Prostate gland (tissue), 2 donors: ENCODE measurements at places on chromosomes 6 and 20.

GRCh38 chr6:165487950-165488349, 175.1 kb downstream of the PDE10A start:
- DNase-seq, result no peak

GRCh38 chr20:43910564-43910963, 4.1 kb upstream of the TOX2 start:
- DNase-seq, result no peak

GRCh38 chr20:23349338-23350195, 1.0 kb upstream of the NXT1 start:
- DNase-seq, result peak; percentile 85

- DNase-seq, result no peak
Measured at GRCh38 chr6:64683682-64684081, 1023.3 kb downstream of the EYS start.

GRCh38 chr6:16409531-16410441, 171.4 kb downstream of the GMPR start:
- DNase-seq, result peak; percentile 48

GRCh38 chr6:151196555-151196954, 43.2 kb upstream of the AKAP12 start:
- no peak for DNase-seq

DNA sequence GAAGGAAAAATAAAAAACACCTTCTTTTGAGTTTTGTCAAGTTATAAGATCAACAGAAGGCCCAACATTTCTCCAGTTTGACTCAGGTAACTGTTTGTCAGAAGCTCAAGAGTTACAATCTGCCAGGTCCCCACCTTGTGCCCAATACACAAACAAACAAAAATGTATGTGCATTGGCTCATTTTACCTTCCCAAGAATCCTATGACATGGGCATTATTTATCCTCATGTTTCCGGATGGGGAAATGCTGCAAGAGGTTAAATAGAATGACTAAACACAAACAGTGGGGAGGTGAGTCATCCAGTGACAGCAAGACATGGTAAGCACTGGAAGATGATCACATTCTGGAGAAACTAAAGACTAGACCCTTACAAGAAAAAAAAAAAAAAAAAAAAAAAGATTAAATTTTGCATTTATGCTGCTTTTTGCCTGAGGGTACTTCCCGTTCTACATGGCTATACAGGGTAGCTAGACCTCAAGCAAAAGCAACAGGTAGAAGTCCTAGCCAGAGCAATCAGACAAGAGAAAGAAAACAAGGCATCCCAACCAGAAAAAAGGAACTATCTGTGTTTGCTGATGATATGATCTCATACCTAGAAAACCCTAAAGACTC, 23.6 kb upstream of the ANKRD60 start:
- no peak for DNase-seq

GRCh38 chr6:13105139-13105538, 223.2 kb downstream of the TBC1D7 start:
- no peak for DNase-seq

DNA sequence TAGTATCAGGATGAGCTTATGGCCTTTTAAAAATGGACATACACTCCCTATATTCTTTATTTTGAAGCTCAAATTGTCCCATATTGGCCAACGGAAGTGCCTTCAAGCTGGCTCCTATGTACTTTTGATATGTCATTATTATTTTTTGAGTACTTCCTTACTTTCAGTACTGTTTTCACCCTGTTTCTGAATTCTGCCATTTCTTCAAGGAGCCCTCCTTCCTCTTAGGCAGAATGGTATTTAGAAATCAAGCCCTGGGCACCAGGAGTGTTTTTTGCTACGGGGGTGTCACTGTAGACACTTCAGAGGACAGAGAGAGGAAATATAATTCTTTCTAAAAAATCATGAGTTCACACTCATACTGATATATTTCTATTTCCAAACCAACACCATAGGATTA, 5.5 kb upstream of the MYLK4 start:
- DNase-seq, result no peak

- DNase-seq, result no peak
Measured at GRCh38 chr20:56802805-56803204, 173.7 kb downstream of the TFAP2C start.

DNA sequence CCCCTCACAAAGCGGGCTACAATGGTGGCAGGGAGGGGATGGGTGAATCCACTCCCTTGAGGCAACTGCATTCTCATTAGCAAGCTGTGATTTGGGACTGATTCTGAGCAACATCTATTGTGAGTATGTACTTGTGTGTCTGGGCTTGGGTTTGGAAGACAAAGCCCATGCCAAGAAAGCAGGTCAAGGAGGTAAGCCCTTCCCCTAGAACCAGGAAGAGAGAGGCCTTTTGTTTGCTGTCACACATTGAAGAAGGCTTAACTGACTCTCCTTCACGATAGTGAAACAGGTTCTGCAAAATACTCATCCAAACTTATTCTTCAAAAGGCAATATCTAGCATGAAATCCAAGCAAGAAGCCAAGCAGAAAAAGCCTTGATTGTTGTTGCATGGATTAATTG, 403.1 kb upstream of the ID4 start:
- no peak for DNase-seq

DNA sequence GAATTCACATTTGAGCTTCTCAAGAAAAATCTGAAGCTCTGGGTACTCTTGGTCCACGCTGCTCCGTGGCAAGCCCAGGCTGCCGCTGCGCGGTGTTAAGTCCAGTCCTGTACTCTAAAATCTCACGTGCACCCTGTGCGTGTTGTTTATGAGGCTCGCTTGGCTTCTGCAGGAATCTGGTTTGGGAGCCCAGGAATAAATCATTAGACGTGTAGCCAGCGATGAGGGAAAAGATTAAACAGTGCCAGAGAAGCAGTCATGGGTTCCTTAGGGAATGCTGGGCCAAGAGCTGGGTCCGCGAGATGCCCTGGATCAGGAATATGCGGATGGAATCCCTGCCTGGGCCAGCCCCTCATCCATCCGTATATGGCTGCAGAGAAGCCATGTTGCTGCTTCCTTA, 87.3 kb downstream of the KCNB1 start:
- DNase-seq, result peak; percentile 55

DNA sequence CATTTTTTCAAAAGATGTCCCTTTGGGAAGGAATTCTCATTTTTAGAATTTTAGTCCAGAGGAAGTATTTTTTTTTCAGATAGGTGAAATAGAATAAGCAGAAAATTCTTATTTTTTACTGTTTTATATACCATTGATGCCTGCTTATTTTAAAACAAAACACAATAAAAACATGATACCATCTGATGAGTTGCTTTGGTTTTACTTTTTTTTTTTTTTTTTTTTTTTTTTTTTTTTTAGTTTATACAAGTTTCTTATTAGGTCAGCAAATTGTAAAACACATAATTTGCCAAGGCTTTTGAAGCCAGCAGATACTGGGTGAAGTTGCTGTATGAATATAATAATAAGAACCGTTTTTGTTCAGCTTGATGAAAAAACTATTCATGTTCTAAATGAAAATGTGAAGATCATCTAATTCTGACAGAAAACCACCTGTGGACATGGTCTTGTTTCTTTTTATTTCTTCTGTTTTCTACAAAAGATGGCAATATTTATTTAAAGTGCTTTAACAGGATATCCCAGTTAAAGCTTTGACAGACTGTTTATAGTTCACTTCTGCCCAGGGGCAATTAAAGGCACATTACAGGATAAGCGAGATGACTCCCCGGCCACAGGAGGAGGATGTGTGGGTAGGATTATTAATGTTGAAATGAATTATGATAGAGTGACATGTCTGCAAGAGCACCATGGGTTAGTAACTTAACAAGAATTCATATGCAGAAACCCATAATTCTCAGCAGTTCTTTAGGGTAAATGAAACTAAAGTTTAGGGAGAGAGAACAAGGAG, 31.1 kb downstream of the MYB start:
- no peak for DNase-seq

GRCh38 chr20:61350500-61351250, 98.6 kb downstream of the CDH4 start:
- DNase-seq, result no peak

GRCh38 chr6:218153-219018, 73.9 kb upstream of the DUSP22 start:
- DNase-seq, result no peak

DNA sequence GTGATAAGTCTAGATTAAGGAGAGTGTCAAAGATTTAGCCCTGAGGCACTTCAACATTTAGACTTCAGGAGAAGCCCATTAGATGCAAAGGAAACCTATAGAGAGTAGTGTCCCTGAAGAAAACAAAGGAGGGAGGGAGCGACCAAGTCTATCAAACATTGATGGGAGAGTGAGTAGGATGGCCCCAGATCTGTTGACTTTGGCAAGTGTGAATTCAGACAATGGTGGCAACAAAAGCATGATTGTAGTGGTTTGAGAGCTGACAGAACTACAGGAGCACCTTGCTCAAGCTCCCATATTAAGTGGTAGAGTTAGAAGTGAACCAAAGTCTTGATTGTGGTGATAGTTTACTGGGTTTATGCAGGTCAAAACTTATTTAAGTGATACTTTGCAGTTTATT, 979 bp upstream of the ABCF1 start:
- no peak for DNase-seq

GRCh38 chr20:7924692-7925091, 15.6 kb downstream of the HAO1 start:
- DNase-seq, result no peak

- DNase-seq, result peak; percentile 26
Measured at GRCh38 chr6:39143238-39143930, 28.4 kb upstream of the SAYSD1 start.

- DNase-seq, result no peak
Measured at GRCh38 chr6:9204171-9204570, 768.8 kb upstream of the SLC35B3 start.

DNA sequence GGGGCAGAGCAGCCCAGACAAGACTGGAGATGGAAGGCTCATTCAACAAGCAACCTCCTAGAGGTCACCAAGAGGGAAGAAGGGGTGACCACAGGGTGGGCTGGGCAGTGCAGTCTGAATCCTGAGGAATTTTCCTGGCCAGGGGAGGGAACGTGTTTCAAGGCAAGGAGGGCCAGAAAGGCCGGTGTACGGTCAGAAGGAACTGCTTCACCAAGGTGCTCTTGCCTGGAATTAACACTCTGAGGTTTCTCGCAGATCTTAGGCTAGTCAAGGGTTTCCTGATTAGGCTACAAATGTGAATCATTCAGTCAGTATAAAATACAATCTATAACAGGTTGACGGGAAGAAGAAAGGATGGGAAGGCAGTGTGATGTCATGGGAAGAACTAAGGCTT, 199.3 kb downstream of the LRFN2 start:
- DNase-seq, result no peak

DNA sequence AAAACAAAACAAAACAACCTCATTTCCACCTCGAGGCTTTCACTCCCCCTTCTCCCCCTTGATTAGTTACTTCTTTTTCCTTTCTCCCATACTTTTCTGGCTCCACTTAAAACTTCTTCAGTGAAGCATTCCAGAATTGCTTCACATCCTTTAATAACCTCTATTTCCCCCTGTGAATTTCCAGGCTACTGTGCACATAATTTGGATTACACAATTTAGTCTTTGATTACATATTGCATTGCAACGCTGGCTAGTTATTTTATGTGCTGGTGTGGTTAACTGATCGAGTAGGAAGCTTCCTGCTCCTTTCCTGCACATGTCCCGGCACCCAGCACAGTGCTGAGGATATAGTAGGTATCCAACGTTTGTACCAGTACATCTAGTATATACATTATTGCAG, 28.1 kb upstream of the EEF1E1 start:
- no peak for DNase-seq

DNA sequence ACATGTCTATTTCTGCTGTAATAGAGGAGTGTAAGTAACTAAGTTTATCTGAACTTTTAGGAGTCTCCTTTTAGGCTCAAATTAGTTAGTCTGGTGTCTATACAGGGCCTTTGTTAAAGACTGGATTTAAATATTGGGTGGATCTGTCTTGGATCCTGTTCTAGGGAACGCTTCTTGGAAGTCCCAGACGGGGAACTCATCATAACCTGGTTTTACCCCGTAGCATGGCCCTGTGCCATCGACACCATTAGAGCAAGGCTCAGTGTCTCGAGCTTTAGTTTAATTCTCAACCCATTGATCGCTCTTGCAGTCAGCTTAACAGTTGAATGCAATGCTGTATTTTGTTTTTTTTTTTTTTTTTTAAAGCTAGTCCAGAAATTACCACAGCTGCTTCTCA, 89.9 kb downstream of the CARMIL1 start:
- DNase-seq, result no peak

- no peak for DNase-seq
Measured at GRCh38 chr6:144744720-144745119, 459.6 kb downstream of the UTRN start.

DNA sequence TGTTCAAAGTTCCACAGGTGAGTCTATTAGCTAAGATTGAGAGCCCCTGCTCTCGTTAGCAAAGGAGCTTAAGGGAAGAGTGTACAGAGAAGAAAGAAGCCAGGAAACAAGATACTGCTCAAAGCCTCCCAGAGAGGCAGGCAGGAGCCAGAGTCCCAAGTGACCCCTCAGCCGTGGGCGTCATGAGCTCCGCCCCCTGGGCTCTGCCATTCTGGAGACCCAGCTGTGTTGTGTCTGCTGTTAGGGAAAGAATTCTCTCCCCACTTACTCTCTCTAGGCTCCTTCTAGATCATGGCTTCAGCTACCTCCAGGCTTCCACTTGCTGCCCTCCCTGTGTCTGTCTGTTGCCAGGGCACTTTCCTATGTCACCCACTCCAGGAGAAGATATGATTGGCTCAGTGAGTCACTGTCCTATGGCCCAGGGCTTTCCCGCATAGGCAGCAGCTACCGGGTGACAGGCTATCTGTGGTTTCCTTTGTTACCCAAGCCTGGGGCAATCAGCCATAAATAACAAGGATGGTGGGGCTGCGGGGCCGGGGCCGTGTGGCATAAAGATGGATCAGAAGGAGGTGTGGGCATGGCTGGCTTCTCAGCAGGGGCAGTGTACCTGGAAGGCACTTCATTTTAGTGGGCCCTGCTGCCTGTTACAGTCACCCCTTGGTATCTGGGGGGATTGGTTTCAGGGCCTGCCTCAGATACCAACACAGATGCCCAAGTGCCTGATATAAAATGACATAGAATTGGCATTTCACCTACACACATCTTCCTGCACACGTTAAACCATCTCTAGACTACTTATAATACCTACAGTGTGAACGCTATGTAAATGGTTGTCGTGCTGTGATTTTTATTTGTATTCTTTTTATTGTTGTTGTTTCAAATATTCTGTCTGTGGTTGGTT, 118.9 kb downstream of the ARMC2 start:
- no peak for DNase-seq

DNA sequence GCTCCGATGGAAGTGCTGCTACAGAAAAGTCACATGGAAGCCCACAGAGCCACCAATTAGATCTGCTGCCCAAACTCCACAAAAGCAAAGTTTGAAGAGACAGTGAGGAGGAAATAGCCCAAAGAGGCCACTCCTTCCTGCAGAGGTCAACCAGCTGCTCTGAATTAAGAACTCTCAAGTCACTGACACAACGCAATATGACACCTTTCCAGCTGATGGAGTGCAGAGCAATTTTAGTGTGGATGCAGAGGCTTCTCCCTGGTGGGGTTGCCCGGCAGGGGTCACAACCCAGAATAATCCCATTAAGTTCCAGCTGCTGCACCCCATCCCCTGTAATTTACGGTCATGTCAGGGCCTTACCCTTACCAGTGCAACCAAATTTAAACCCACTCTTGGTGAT, 361.9 kb upstream of the JARID2 start:
- no peak for DNase-seq
